ENCODE measurements at places on chromosomes 1 and 21.

DNA sequence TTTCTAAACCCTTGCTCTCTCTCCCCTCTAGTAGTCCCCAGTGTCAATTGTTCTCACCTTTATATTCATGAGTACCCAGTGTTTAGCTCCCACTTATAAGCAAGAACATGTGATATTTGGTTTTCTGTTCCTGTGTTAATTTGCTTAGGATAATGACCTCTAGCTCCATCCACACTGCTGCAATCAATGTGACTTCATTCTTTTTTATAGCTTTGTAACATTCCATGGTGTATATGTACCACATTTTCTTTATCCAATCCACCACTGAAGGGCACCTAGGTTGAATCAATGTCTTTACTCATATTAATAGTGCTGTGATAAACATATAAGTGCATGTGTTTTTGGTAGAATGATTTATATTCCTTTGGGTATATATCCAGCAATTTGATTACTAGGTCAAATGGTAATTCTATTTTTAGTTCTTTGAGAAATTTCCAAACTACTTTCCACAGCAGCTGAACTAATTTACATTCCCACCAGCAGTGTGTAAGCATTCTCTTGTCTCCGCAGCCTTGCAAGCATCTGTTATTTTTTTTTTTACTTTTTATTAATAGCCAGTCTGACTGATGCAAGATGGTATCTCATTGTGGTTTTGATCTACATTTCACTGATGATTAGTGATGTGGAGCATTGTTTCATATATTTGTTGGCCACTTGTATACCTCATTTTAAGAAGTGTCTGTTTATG is 277.8 kb downstream of the LTN1 start:
- no peak for DNase-seq

DNA sequence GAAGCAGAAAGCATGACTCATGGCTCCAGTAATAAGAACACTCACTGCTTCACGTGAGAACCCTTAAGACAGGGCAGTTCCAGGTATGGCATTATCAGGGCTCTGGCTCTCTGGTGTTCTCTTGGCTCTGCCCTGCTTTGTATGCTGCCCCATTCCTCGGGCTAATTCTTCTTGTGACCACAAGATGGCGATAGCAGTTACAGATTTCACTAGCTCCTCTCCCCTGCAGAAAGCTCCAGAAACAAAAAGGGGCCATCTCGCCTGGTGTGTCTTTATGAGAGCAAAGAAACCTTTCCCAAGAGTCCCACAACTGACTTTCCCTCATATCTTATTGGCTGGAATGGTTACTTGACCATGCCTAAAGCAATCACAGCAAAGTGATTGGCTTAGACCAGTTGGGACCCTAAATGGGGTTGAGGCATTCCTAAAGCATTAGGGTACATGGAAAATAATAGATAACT is 60.1 kb downstream of the F3 start:
- peak; percentile 51 for DNase-seq

GRCh38 chr1:53869454-53870117 is 20.0 kb downstream of the YIPF1 start:
- no peak for DNase-seq

DNA sequence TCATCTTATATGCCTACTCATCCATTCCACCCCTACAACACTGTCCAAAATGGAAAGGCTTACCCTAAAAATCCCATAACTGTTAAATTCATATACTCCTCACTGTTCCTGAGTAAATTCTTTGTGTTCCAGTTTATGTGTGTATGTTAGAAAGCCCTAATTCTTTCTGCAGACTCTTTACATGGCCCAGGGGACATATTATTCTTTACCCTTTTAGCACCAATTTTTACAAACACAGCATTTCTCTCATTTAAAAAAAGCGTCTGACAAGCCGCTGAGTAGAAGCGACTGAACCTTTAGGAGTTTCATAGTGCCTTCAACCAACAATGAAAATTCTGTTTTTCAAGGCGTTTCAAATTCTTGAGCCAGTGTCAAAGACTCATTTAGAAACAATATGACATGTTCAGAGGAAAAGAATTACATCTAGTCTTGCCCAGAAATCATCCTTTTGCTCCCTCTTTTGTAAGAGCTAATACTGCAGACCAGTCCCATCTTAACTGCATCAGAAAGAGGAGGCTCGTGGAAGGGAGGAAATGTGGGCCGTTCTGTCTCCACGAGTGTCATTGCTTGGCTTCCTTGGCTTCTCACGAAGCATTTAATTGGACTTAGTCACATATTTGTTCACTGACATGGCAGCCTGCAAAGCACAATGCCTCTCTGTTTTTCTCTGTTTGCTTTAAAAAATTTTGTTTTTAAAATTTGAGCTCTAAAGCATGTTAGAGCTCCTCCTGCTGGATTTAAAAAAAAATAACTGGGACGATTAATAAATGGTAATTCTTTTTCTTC is 21.3 kb upstream of the C1orf105 start:
- peak; percentile 15 for DNase-seq

DNA sequence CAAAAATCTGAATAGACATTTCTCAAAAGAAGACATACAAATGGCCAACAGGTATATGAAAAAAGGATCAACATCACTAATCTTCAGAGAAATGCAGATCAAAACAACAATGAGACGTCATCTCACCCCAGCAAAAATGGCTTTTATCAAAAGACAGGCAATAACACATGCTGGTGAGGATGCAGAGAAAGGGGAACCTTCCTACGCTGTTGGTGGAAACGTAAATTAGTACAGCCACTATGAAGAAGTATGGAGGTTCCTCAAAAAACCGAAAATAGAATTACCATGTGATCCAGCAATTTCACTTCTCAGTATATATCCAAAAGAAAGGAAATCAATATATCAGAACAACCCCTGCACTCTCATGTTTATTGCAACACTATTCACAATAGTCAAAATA is 65.1 kb upstream of the ATP1B1 start:
- no peak for DNase-seq

- no peak for DNase-seq
Measured at GRCh38 chr1:75172556-75172955, 38.4 kb downstream of the LHX8 start.

DNA sequence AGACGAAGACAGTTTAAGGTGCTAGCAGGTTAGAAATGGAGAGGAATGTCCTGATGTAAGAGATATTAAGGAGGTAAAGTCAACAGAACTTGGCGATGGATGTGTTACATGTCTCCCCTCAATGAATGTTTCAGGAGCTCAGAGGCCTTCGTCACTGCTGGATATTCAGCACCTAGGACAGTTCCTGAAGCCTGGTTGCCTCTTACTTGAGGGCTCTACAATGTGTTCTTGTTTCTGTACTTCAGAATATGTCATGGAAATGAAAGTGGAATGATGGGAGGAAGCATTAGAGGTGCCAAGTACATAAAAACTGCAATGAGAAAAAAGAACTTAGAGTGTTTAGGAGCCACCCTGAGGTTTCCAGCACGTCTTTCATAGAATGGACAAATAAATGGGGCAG is 17.7 kb downstream of the TNR start:
- DNase-seq, result peak; percentile 49

DNA sequence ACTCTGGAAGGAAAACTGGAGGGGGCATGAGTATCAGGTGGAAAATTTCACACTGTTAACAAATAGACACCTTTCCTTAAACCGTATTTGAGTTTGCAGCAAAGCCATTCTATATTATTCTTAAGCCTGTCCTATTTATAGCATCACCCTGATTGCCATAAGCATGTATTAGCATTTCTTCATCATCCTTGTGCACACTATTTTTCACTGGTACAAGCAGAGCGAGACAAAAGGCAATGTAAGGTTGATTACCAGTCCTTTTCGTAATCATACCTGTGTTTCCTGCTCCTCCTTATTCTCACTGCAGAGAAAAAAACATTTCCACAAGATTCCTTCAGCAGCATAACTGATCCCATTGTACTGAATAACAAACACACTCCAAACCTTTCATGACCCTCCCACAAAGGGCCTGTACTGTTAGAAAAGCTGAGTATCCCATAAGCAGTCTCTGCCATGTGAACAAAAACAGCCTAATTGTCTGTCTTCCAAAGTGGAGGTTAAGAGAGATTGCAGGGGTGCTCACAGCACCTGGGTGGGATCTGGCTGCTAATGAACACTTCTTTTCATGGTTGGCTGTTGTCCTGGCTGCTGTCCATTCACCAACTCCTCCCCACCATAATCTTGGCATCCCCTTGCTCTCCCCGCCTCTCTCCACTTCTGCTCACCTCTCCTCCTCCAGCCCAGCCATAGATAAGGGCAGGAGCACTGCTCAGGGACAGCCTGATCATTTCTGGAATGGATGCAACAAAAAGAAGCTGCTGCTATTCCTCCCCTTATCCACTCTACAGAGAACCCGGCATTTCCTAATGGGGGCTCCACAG is 30.4 kb downstream of the VTCN1 start:
- DNase-seq, result no peak

DNA sequence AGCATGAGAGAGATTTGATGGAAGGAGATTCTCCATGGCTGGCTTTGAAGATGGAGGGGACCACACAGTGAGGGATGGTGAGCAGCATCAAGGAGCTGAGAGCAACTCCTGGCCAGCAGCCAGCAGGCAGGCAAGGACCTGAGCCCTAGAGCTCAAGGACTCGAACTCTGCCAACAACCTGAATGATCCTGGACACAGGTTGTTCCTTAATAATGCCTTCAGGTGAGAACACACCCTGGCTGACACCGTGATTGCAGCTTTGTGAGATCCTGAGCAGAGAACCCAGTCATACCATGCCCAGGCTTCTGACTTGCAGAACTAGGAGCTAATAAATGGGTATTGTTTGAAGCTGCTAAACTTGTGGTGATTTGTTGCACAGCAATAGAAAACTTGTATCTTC is 183.1 kb downstream of the LMX1A start:
- DNase-seq, result no peak

- no peak for DNase-seq
Measured at GRCh38 chr1:30964706-30965105, 56.1 kb upstream of the SDC3 start.

- DNase-seq, result no peak
Measured at GRCh38 chr21:41124641-41125201, 43.2 kb upstream of the BACE2 start.

DNA sequence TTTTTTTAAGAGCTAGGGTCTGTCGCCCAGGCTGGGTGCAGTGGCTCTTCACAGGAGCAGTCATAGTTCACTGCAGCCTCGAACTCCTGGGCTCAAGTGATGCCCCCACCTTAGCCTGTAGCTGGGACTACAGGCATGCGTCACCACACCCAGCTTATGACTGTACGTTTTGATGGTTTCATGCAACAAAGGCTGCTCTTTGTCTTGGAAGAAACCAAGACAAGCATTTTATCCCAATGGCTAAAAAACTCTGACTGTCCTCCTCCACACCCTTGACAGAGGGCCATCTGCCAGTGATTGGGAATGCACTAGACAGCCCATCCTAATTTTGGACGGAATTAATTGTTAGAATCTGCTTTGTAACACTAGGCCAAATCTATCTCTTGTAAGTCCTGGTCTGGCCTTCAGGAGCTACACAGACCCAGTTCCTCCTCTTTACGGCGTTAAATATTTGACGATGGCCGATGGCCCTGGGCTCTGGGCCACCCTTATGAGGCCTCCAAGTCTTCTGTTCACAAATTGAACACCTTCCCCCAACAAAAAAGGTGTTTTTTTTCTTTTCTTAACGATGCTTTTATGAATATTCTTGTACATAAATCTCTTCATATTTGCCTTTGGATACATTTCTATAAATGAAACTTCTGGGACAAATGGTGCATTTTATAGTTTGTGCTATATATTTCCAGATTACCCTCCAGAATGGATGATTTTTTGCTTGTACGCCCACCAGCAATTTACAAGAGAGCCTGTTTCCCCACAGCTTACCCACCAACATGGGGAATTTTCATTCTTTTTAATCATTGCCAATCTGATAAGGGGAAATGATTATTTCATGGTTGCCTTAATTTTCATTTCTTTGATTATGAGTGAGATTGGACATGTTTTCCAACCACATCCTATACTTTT is 104.8 kb upstream of the SLC25A33 start:
- no peak for DNase-seq

GRCh38 chr1:209493559-209493958 is 90.0 kb upstream of the CAMK1G start:
- no peak for DNase-seq

- no peak for DNase-seq
Measured at GRCh38 chr21:28538987-28539622, 453.6 kb downstream of the LTN1 start.

DNA sequence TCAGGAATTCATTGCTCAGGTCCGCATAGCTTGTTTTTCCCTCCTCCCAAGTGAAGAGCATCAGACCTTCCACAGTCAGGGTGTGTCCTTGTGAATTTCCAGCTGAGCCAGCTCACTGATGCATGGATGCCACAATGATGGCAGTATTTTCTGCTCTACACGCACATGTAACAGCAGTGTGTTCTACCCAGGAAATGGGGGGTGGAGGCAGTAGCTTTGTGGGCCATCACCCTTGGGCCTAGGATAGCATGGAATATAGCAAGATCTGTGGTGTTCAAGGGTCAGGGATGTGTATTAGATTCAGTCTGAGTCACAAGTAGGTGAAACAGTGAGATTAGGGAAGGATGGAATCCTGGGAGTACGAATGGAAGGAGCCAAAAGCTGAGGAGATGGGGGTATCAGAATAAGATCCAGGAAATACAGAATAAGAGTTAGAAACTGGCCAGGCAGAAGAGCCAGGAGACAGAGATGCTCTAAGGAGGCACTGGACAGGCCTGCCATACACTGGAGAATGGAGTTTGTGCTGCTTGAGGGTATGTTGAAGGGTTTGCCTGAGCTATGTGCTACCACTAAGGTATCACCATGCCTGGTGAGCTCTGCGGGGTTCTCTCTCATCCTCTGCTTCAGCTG is 90.6 kb upstream of the CNIH3 start:
- DNase-seq, result no peak
